ENCODE measurements at places on chromosomes 5 and 9. TPM values are rescaled to one million over a fixed set of nuclear protein-coding genes. Genes with fewer than 3 reads are reported as not detected.
A peak's percentile ranks its signal among the peaks of the same experiment; 100 is the strongest.

Gene GPSM1
- 40.0 TPM for total RNA-seq

- H3K4me3 ChIP-seq = no peak overlapping the region
- no peak for DNase-seq
- no peaks in the 10 kb centered on the region for H3K36me3 ChIP-seq
- H3K27me3 ChIP-seq = peaks cover 3% of the 10 kb centered on the region
- H3K4me1 ChIP-seq = no peaks in the 10 kb centered on the region
These were observed 454.9 kb downstream of the PRR16 start for GRCh38 chr5:120919017-120919416.

DNA sequence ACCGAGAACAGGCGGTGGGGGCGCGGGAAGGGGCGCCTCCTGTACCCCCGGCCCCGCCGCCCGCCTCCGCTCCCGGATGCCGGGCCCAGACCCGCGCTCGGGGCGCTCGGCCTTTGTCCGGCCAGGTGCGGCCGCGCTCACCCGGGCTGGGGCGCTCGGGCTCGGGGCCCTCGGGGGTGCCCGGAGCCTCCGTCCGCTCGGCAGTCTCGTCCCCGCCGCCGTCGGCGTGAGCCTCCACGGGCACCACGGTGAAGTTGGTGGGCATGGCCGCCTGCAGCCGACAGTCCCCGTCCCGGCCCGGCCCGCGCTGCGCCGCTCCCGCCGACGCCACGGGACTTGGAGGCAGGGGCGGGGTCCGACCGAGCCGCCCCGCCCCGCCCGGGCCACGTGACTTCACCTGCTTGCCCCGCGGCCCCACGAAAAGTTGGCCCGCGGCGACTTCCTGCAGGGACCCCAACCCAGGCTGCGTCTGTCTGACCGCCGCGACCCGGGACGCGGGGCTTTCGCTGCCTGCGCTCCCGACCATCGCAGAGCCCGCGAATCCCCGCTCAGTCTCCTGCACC lies at the start of gene SLC12A7:
SLC12A7 (minus strand) TSS at position 337 of the 563 bp plus-strand sequence; CDS start at position 265, 72 bp downstream.
- H3K27me3 ChIP-seq = peaks cover 8% of the 10 kb centered on the region
- peak within 1 kb of the TSS; percentile 72 for H3K4me3 ChIP-seq
- no peak within 1 kb of the TSS for H3K27ac ChIP-seq

DNA sequence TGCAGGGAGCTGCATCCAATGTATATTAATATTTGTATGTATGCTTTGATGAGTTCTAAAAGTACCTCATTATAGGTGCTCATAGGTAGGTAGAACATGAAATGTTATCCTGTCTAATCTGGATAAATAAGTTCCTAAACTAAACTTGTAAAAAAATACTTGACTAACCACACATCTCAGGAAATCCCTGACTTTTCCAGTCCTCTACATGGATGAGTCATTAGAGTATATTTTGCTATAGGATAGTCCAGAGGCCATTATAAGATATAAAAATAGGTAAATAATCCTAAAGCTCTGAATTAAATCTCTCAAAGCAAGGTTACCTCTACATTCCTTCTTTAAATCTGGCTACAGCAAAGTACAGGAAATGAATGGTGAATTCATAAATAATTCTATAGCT lies 404.3 kb downstream of the RAB3C start:
- no peaks in the 10 kb centered on the region for H3K27me3 ChIP-seq
- H3K4me1 ChIP-seq = peaks cover 12% of the 10 kb centered on the region
- DNase-seq = no peak
- H3K27ac ChIP-seq = no peak overlapping the region

DNA sequence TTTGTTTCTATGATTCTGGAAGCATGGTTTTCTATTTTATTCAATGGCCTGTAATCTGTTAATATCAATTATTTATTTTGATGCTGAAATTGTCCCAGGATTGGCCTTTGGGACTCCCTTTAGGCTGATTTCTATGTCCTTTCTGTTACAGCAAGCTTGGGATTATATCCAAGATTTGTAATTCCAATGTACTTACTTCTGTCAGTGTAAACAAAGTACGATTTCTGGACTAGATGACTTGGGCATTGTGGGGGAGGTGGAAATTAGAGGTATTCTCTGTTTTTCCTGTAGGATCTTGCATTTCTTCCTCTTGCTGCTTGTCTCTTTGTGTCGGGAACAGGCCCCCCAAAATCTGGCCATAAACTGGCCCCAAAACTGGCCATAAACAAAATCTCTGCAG lies 3.7 kb downstream of the PCDHGA12 start:
- H3K27ac ChIP-seq = no peak overlapping the region
- peaks cover 4% of the 10 kb centered on the region for H3K4me1 ChIP-seq
- no peaks in the 10 kb centered on the region for H3K27me3 ChIP-seq
- DNase-seq = no peak
- peaks cover 27% of the 10 kb centered on the region for H3K36me3 ChIP-seq

DNA sequence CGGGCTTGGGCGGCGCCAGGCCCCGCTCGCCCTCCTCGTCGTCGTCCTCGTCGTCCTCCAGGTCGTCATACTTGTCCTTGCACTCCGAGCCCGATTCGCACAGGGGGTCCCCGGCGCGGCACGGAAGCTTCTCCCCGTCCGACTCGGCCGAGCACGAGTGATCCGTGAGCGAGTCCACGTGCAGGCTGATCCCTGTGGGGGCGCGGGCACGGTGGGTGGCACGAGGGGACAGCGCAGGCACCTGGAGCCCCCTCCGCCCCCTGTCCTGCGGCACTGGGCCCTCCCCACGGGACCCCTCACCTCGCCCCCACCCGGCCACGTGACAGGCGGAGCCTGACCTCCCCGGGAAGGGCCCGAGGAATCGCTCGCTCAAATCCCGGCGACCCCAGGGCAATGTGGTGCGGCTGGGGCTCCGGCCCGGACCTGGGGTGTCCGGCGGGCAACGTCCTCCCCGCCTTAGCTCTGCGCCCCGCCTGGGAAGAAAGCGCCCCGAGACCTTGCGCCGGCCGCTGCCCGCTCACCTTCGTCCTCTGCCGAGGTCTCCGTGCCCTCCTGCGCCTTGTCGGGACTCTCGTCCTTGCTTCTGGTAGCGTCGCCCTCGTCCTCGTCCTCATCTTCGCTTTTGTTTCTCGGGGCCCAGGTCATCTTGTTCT lies 2.5 kb downstream of the IRX2 start:
- peaks cover 11% of the 10 kb centered on the region for H3K36me3 ChIP-seq
- DNase-seq = no peak
- H3K4me1 ChIP-seq = peaks cover 31% of the 10 kb centered on the region
- H3K4me3 ChIP-seq = no peak overlapping the region
- peak overlapping the region; percentile 17 for H3K27ac ChIP-seq

DNA sequence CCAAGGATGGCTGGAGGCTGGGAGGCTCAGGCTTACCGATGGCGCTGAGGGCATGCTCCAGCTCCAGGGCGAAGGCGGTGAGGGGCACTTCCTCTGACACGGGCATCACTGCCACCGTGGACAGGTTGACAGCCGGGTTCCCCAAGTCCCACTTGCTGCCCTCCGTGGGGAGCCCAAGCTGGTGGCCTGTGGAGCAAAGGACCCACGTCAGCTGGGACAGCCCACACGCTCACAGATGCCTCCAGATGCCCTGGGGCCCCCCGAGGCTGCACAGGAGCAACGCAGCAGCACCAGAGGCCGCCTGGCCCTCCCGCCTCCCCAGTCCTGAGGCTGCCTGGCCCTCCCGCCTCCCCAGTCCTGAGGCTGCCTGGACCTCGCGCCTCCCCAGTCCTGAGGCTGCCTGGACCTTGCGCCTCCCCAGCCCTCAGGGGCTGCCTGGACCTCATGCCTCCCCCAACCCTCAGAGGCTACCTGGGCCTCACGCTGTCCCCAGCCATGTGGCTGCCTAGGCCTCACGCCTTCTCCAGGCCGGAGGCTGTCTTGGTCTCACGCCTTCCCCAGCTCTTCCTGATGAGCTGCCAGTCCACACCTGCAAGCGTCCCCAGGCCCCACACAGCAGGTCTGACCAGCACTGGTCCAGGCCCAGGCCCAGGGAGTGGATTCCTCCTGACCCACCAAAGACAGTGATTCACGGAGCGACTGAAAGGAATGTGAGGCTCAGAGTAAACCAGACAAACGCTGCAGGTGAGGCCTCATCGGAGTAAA lies 25.6 kb upstream of the NSMF start:
- no peak for DNase-seq
- no peak overlapping the region for H3K4me3 ChIP-seq
- H3K27ac ChIP-seq = no peak overlapping the region
- H3K36me3 ChIP-seq = no peaks in the 10 kb centered on the region

DNA sequence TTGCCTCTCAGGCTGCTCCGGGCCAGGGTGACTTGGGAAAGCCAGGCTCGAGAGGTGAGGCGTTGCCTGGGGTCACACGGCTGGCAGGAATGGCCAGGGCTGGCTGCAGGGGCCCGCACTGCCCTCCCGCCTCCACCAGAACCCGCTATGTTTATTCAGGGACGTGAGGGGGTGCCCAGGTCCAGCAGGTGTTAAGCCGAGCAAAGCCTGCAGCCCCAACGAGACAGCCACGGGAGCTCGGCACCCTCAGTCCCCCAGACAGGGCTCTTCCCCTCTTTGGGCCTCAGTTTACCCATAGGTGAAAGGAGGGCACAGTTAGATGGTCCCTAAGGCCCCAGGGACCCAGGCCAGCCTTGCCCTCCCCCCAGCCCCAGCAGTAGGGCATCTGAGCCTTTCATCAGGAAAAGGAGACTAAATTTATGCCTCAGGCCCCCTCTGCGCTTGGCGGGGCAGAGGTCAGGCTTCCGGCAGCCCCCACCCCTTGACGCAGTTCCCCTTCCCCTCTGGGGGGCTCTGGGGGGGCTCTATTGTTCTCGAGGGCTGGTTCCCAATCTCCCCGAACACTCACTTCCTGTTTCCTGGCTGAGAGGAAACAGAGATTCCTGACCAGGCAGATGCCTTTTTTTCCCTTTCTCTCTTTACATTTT lies 7.1 kb upstream of the EGFL7 start:
- peaks cover 8% of the 10 kb centered on the region for H3K27me3 ChIP-seq
- H3K27ac ChIP-seq = no peak overlapping the region
- no peaks in the 10 kb centered on the region for H3K36me3 ChIP-seq
- H3K4me3 ChIP-seq = no peak overlapping the region

GRCh38 chr5:124080256-124080655 lies 568.3 kb downstream of the CSNK1G3 start:
- no peaks in the 10 kb centered on the region for H3K36me3 ChIP-seq
- H3K4me1 ChIP-seq = peaks cover 3% of the 10 kb centered on the region
- no peak for DNase-seq
- H3K27me3 ChIP-seq = no peaks in the 10 kb centered on the region

Gene EDIL3
- 604 TPM for total RNA-seq
